NAMALWA (cell line): ENCODE measurements at places on chromosomes 11 and 22.

- DNase-seq, result no peak
Observed at GRCh38 chr11:71498091-71498490, 29.0 kb upstream of the KRTAP5-7 start.

- DNase-seq, result peak; percentile 34
Observed at GRCh38 chr11:114346709-114347141, 50.5 kb downstream of the NNMT start.

DNA sequence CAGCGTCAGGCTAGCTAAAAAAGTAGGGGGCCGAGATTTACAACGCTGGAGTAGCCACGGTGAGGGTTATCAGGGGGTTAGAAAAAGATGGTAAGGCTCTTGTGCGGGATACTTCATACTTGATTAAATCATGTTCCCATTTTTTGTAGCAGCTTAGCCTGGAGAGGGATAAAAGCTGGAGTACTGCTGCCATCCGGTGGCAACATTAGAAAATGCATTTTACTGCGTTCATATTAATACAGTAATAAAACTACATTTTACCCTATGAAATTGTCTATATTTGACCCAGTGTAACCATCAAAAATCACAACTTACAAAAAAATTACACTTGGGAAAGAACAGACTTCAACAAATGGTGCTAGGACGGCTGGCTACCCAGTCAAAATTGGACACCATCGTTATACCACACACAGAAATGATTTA, 17.3 kb downstream of the RPUSD4 start:
- DNase-seq, result peak; percentile 48

- no peak for DNase-seq
Observed at GRCh38 chr11:65184146-65184545, 2.4 kb downstream of the CAPN1 start.

GRCh38 chr22:19772673-19773469, 12.3 kb downstream of the TBX1 start:
- DNase-seq, result peak; percentile 52

DNA sequence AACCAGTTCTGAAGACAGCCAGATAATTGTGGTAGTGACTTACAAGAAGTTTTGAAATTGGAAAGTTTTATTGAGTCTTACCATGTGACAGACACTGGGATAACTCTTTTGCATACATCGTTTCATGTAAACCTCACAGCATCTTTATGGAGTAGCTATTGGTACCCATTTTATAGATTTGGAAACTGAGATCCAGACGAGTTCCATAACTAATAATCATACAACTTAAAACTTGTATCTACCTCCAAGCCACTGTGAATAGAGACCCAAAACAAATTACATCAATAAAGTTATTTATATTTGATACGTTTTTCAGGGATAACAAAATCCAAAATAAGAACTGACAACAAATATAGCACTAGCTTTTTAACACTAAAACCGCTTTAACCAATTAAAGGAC, 35.7 kb upstream of the LDHA start:
- no peak for DNase-seq

DNA sequence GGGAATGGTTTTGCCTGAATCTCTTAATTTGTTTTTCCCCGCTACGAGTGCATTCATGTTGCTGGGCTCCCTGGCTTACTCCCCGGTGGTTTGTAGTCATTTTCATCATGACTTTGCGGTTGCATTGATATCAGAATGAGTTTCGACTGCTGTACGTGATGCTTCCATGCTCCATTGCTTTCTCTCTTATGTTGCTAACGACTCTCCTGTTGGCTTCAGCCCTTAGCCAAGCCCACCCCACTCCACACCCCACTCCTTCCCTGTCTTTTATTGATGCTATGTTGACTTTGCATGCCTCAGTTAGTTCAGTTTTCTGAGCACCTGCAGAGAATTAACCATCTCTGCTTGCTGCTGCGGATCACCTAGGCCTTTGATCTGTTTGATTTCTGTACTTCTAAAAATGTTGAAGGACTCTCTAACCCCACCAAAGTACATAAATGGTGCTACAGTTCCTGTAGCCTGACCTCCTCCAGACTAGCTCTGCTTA, 65.3 kb downstream of the ARFGAP2 start:
- DNase-seq, result no peak

DNA sequence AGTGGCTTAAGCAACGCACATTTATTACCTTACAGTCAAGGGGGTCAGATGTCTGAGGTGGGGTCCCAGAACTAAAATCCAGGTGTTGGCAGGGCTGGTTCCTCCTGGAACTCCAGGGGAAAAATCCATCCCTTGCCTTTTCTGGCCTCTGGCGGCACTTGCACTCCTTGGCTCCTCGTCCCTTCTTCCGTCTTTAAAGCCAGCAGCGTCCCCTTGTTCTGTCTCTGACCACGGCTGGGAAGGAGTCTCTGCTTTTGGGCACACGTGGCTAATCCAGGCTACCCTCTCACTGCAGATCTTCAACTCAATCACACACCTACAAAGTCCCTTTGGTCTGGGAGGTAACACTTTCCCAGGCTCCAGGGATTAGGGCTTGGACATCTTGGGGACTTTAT, 73.5 kb upstream of the WNT7B start:
- DNase-seq, result no peak

GRCh38 chr11:116960930-116961329, 123.5 kb upstream of the APOA1 start:
- DNase-seq, result no peak

DNA sequence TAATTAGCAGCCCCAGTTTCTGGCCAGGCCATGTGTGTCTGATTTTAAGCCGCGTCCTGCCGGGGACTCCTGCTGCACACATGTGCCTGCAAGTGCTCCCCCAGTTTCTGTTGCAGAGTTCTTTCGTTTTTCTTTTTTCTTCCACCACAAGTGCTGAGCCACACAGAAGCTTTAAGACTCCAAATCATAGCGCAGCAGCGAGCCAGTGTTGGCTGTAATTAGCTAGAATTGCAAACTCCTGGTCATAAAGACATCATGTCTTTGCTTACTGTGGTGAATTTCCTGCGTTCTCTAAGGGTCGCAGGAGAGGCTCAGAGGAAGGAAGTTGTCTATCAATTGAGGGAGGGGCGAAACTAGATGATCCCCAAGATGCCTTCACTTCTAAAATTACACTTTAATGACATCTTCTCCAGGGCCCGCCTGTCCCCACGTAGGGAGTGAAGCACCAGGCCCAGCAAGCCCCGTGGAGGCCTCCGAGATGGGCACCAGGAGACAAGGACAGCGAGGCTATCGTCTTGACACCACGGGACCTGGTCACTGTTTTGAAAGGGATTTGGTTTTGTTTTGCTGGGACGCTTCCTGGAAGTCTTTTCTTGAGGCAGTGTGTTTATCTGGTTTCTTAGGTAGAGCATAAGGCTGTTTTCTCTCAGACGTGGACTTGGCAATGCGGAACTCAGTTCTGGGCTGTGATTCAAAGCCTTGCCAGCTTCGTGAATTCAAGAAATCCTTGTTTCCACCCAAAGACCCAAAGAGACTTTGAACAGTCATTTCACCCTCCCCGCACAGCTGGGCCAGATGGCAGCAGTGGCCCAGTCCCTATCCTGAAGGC, 71.8 kb downstream of the UBASH3B start:
- DNase-seq, result peak; percentile 57

DNA sequence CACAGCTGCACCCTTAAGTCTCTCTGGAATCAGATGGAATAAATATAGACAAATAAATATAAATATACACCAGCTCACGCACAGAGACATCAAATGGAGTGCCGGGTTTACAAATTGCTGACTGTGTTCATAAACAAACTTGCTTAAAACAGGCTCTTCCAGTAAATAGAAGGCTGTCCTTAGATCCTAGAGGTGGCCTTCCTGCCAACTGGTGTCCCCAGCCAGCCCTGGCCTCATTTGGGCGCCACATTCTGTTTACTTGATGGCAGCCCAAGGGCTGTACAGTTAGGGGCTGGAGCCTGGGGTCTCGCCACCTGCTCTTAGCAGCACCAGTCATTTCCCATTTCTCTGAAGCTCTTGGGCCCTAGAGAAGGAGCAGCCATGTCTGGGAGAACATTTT, 20.8 kb downstream of the ARFGAP2 start:
- no peak for DNase-seq

GRCh38 chr11:10856689-10857458, 979 bp downstream of the ZBED5 start:
- DNase-seq, result peak; percentile 50

GRCh38 chr11:61752117-61752924, at the start of gene MYRF:
Gene MYRF (plus strand): TSS chr11:61752636. CDS start chr11:61752745, 109 bp downstream.
- no peak for DNase-seq

- peak; percentile 43 for DNase-seq
Observed at GRCh38 chr11:24386546-24387397, 110.1 kb upstream of the LUZP2 start.

GRCh38 chr22:34784056-34784455, 281.9 kb upstream of the ISX start:
- no peak for DNase-seq

DNA sequence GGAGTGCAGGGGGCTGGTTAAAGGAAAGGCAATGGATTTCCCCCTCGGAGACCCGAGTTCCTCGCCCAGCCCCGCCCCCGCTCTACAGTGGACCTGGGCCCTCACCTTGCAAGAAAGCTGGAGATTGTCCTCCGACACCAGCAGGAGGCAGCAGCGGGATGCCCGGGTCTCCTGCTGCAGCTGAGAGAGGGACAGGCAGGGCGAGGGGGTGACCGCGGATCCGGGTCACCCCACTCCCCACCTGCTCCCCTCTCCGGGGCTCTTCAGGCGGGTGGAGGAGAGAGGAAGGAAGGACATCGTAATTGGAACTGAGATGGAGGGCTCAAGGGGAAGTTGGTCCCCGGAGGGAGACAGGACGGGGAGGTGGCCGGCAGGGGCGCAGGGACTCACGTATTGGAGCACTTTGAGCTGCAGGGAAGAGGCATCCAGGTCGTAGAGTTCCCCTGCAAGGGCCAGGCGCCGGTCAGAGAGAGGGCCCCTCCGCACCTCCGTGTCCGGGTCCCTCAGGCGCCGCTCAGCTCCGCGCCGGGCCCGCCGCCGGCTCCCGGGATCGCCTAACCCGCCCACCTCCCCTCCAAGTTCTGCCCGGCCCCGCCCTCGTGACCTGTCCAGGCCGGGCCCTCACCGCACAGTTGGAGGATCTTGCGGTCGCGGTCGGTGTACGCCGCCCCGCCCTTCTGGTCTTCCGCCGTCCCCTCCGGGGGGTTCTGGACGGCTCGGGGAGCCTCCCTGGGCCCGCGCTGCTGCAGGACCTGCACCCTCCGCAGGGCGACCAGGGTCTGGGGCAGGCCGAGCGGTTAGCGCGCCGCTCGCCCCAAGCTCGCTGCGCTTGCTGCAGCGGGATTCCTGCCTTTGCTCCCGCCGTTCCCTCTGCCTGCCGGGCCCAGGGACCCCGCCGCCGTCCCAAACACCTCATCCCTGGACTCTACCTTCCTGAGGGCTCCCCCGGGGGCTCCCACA, 84.1 kb downstream of the PDE2A start:
- peak; percentile 62 for DNase-seq

GRCh38 chr11:6674862-6675261, 8.3 kb downstream of the MRPL17 start:
- DNase-seq, result no peak

- no peak for DNase-seq
Observed at GRCh38 chr11:134429106-134429505, 17.1 kb upstream of the B3GAT1 start.

- DNase-seq, result peak; percentile 25
Observed at GRCh38 chr11:83023410-83023809, 48.3 kb downstream of the RAB30 start.

DNA sequence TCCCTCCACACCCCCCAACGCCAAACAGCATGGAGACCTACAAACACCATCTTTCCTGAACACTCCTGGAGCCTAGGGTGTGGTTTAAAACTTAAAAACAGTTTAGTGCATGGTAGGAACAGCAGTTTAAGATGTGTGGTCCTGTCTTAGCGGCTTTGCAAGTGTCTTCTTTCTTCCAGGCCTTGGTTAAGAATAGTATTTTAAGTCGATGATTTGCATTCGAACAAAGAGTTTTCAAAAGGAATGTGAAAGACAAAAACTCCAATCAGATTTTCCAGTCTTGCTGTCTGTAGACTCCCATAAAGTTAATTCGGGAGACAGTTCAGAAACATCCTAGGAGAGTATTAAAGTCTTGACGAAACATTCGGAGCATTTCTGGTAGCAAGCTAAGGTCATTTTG, 3.7 kb downstream of the FGF4 start:
- no peak for DNase-seq

DNA sequence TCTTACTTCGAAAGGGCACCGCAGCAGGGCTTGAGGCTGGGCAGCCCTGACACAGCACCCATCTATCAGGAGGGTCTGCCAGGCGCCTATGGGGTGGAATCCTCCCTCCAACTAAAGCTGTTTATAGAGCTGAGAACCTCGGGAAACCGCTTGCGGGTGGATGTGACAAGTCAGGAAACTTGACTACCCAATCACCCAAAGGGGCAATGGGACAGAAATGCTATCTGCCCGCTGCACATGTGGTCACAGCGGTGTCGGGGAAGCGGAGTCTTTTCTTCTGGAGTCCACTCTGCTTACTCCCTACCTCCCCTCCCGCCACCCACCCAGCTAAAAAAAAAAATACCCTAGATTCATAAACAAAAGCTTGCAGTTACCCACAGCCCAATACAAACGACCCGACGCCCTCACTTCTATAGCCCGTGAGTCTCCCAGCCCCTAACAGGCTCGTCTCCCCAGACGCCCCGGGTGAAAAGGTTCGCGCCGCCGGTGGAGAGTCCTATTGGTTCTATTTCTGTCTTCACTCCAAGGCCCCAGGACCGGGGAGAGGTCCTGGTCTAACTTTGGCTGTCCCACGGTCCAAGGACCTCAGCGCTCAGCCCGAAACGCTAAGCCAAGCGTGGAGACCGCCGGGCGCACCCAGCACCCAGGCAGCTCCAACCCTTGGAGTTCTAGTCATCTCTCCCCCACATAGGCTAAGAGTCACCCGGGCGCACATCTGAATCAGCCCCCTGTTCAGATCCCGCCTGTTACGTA, 1.4 kb downstream of the TRPC6 start:
- no peak for DNase-seq
